Psoas muscle (tissue), 8 donors: ENCODE measurements at places on chromosomes 3 and 15. TPM values are rescaled to one million over a fixed set of nuclear protein-coding genes. Genes with fewer than 3 reads are reported as not detected.

Gene SATB1
- 27.8 TPM for polyA plus RNA-seq

Gene ZNF445
- polyA plus RNA-seq = 8.0 TPM

DNA sequence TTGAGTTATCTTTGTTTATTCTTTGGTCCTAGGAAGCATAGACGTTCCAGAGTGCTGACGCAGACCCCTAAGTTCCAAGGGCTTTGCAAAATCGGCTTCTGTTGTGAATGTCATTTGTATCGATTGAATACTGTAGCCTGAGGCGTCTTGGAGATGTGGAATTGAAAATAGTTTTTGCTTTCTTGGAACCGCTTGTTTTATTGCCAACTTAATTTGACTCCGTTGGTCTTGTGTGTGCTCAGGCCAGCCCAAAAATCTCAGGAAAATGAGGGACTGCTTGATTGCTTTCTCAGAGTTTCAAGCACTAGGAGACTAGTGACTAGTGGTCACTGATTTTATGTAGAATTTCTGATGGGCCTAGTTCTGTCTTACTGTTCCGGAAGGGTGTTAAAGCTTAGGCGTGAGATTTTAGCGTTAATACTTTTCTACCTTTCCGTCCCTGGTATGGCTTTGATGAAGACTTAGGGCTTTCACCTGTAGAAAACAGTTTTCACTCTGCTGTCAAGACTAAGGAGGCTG is 263 bp upstream of the UTS2B start:
- peaks cover 40% of the 10 kb centered on the region for H3K4me1 ChIP-seq
- DNase-seq = no peak
- no peaks in the 10 kb centered on the region for H3K36me3 ChIP-seq
- peak overlapping the region; percentile 94 for H3K4me3 ChIP-seq
- H3K27ac ChIP-seq = peak overlapping the region; percentile 94

DNA sequence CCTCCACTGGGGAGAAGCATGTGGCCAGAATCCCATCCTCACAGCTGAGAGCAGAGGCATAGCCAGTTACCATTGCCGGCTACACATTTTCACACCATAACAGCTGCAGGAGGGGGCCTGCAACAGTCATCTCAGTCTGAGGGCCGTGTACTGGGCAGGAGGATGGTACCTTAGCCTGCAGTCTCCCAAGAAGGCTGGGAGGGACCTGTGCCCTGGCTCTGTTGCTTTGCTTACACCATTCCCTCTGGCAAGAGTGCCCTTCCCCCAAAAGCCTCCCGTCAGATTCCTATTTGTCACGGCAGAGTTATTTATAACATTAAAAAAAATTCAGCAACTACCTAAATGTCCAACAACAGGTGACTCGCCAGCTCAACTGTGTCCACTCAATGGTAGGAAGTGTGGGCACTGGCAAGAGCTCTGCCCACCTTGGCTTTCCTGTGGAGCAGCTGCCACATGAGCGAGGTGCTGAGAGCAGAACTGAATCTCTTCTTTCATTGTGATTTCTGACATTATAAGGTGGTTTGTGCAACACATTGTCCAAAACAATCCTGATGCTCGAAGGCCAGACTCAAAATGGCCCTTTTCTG is 4.4 kb downstream of the CAMKV start:
- DNase-seq = no peak
- peaks cover 23% of the 10 kb centered on the region for H3K27me3 ChIP-seq
- no peaks in the 10 kb centered on the region for H3K36me3 ChIP-seq
- no peaks in the 10 kb centered on the region for H3K4me1 ChIP-seq

GRCh38 chr3:108569336-108569735 is 19.9 kb downstream of the CIP2A start:
- no peaks in the 10 kb centered on the region for H3K27me3 ChIP-seq
- DNase-seq = no peak
- H3K36me3 ChIP-seq = no peaks in the 10 kb centered on the region
- H3K27ac ChIP-seq = no peak overlapping the region
- no peaks in the 10 kb centered on the region for H3K4me1 ChIP-seq

- no peak overlapping the region for H3K27ac ChIP-seq
- no peaks in the 10 kb centered on the region for H3K36me3 ChIP-seq
- no peak for DNase-seq
Measured at GRCh38 chr15:81303244-81304225, 20.4 kb downstream of the STARD5 start.

GRCh38 chr3:15385901-15386653 is 41.3 kb downstream of the METTL6 start:
- H3K4me1 ChIP-seq = no peaks in the 10 kb centered on the region
- H3K27ac ChIP-seq = no peak overlapping the region
- no peaks in the 10 kb centered on the region for H3K36me3 ChIP-seq
- H3K4me3 ChIP-seq = no peak overlapping the region
- DNase-seq = no peak
- H3K27me3 ChIP-seq = no peaks in the 10 kb centered on the region

- H3K36me3 ChIP-seq = peaks cover 4% of the 10 kb centered on the region
- H3K27ac ChIP-seq = peak overlapping the region; percentile 86
Measured at GRCh38 chr3:179603831-179604230, 607 bp downstream of the MRPL47 start.

DNA sequence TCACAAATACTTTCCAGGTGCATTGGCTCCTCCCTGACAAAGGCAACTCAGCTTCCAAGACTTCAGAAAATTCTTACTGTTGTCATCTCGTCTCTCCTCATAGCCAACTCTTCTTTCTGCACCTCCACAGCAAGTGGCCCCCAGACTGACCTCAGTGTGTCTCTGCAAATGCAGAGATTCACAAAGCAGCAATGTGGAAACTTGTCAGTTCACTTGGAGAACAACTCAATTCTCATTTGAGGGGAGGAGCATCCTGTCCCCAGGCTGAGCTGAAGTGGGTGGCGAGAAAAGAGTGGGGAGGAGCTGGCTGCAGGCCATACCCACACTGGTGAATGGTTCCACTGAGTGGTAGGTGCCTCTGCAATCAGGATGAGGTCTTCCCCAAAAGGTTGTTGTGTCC is 248.7 kb upstream of the IL12A start:
- no peaks in the 10 kb centered on the region for H3K4me1 ChIP-seq
- no peak overlapping the region for H3K27ac ChIP-seq
- H3K36me3 ChIP-seq = no peaks in the 10 kb centered on the region
- H3K4me3 ChIP-seq = no peak overlapping the region
- no peaks in the 10 kb centered on the region for H3K27me3 ChIP-seq

DNA sequence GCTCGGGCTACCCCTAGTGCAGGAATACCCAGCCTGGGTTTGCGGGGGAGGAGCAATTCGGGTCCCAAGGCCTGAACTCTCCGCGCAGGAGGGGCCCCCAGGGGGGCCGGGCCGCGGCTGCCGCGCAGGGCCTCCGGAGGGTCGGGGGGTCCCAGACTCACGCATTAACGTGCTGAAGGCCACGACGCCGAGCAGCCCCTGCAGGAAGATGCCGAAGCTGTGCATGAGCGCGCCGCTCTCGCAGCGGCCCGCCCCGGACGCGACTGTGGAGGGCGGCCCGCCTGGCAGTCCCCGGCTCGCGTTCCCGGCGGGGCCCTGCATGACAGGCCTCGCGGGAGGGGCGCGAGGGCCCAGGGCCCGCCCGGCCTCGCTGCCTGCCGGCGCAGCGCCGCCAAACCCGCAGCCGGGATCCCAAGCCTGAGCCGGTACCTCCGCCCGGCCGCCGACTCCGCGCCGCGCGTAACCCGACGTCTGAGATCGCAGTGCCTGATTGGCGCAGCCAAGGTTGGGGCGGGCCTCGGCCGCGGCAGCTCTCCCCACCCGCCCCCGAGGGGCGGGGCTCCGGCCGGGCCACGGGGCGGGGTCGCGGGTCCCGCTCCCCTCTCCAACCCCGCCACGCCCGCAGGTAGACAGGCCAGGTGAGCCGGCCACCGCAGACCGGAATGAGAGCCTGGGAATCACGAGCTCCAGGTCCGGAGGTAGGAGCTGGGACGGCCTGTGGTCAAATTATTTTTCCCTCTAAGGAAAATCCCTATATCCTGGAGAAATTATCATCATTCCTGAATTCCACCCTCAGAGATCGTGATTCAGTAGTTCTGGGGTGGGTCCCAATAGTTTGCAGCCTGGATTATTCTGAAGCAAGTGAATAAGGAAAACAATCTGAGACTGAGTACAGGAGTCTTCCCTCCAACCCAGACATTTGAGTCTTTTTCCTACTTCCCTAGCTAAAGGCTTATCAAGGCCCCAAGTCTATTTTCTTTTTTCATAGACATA is at the start of gene STIMATE:
STIMATE (minus strand) TSS at position 419 of the 993 bp plus-strand sequence; CDS start at position 321, 98 bp downstream.
- H3K4me3 ChIP-seq = peak within 1 kb of the TSS; percentile 72
- peak within 1 kb of the TSS; percentile 89 for H3K27ac ChIP-seq
- no peaks in the 10 kb centered on the region for H3K36me3 ChIP-seq
- H3K27me3 ChIP-seq = no peaks in the 10 kb centered on the region
- peaks cover 30% of the 10 kb centered on the region for H3K4me1 ChIP-seq

- H3K4me3 ChIP-seq = no peak overlapping the region
- H3K4me1 ChIP-seq = no peaks in the 10 kb centered on the region
- H3K27ac ChIP-seq = no peak overlapping the region
- no peak for DNase-seq
- no peaks in the 10 kb centered on the region for H3K36me3 ChIP-seq
Measured at GRCh38 chr3:13688034-13688433, 139.1 kb downstream of the FBLN2 start.

GRCh38 chr3:45043728-45044299 is 17.7 kb downstream of the CLEC3B start:
- no peaks in the 10 kb centered on the region for H3K27me3 ChIP-seq
- no peaks in the 10 kb centered on the region for H3K36me3 ChIP-seq
- H3K4me3 ChIP-seq = no peak overlapping the region

DNA sequence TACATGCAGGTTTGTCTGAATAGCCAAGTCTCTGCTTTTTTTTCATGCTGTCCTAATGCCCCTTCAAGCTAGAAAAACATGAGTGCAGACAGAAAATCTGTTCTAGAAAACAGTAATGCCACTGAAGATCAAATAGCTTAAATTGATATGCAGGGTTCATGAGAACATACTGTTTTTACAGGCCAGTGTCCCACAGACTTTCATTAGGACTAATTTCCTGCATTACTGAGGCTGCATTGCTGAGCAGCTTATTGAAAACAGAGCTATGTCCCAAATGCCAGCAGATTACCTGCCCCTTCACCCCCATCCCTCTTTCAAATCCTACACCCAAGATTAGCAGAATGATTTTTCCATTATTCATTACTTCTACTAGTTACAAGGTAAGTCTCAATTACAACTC is 665 bp downstream of the TM4SF18 start:
- no peaks in the 10 kb centered on the region for H3K4me1 ChIP-seq
- no peaks in the 10 kb centered on the region for H3K36me3 ChIP-seq
- no peaks in the 10 kb centered on the region for H3K27me3 ChIP-seq
- peak overlapping the region; percentile 50 for H3K4me3 ChIP-seq
